ENCODE measurements at places on chromosomes 7 and 10. TPM values are rescaled to one million over a fixed set of nuclear protein-coding genes. Genes with fewer than 3 reads are reported as not detected.

GRCh38 chr7:25485026-25485425 is 256.7 kb upstream of the NPVF start:
- no peaks in the 10 kb centered on the region for H3K4me1 ChIP-seq
- no peaks in the 10 kb centered on the region for H3K27me3 ChIP-seq
- H3K4me3 ChIP-seq: no peak overlapping the region

- H3K4me1 ChIP-seq: peaks cover 13% of the 10 kb centered on the region
- H3K27ac ChIP-seq: no peak overlapping the region
- H3K4me3 ChIP-seq: no peak overlapping the region
- DNase-seq: no peak
Measured at GRCh38 chr10:97774811-97775294, 3.1 kb upstream of the SFRP5 start.

GRCh38 chr7:106486331-106486730 is 174.6 kb downstream of the CCDC71L start:
- H3K27me3 ChIP-seq: peaks cover 23% of the 10 kb centered on the region
- H3K27ac ChIP-seq: no peak overlapping the region
- no peak for DNase-seq

GRCh38 chr7:14762561-14762960 is 140.0 kb downstream of the DGKB start:
- no peaks in the 10 kb centered on the region for H3K4me1 ChIP-seq
- no peaks in the 10 kb centered on the region for H3K27me3 ChIP-seq
- no peaks in the 10 kb centered on the region for H3K36me3 ChIP-seq
- H3K27ac ChIP-seq: no peak overlapping the region
- no peak for DNase-seq

DNA sequence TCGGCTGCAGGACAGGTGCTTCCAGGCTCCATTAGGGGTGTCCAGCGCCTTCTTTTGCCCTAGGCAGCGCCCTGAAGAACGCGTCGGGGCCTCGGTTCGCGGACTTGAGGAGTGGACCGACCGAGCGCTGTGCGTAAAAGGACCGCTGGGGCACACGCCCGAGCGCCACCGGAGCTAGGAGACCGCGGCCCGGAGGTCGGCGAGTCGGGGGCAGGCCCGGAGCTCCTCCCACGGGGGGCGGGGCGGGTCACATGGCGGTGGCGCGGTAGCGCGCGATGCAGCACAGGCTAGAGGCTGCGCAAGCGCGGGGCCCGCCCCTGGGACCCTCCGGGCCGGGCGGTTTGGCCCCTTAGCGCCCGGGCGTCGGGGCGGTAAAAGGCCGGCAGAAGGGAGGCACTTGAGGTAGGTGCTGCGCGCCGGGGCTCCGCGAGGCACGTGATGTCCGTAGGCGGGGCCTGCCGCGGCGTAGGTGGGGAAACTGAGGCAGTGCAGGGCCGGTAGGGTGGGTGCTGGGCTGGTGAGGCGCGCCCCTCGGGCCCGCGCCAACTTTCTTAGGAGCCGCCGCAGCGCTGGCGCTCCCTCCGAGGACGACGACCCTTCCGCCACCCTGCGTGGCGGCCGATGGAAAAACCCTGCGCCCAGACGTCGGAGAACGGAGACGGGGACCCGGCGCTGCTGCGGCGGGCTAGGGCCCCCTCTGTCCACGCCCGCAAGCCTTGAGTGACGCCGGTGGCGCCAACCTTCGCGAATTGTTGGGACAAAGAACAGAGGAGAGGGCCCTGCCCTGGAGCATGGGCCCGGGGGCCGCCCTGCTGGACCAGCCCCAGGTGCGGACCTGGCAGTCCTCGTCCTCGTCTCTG is at the start of gene PRXL2A:
Gene PRXL2A (plus strand): TSS at position 310 of the 860 bp plus-strand sequence. CDS start 11,917 bp downstream, outside the sequence.
- H3K4me3 ChIP-seq: peak within 1 kb of the TSS; percentile 89
- peak within 1 kb of the TSS; percentile 60 for H3K27ac ChIP-seq
- DNase-seq: peak; percentile 85
- H3K4me1 ChIP-seq: peaks cover 30% of the 10 kb centered on the region

- H3K27ac ChIP-seq: peak overlapping the region; percentile 7
- H3K27me3 ChIP-seq: peaks cover 57% of the 10 kb centered on the region
- no peak for DNase-seq
- H3K4me1 ChIP-seq: peaks cover 11% of the 10 kb centered on the region
Measured at GRCh38 chr10:75410132-75411005, 8.8 kb upstream of the ZNF503 start.

DNA sequence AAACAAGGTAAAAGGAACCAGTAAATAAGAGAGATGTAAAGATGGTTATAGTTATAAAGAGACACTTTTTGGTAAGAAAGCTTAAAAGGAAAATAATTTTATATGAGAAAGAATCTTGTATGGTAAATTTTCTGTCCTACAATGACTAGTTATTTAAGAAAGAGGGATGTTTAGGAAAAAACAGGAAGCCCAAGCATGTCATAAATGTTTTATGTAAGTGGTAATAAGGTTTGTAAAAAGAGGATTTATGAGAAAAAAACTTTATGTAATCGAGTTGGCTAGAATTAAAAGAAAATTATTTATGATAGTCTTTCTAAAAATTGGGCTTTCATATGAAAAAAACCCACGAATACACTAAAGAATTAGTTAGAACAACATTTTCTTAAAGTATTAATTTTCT is 34.2 kb upstream of the CREB3L2 start:
- H3K27me3 ChIP-seq: peaks cover 20% of the 10 kb centered on the region
- H3K36me3 ChIP-seq: peaks cover 5% of the 10 kb centered on the region
- no peaks in the 10 kb centered on the region for H3K4me1 ChIP-seq
- no peak for DNase-seq
- H3K4me3 ChIP-seq: no peak overlapping the region
- H3K27ac ChIP-seq: no peak overlapping the region

DNA sequence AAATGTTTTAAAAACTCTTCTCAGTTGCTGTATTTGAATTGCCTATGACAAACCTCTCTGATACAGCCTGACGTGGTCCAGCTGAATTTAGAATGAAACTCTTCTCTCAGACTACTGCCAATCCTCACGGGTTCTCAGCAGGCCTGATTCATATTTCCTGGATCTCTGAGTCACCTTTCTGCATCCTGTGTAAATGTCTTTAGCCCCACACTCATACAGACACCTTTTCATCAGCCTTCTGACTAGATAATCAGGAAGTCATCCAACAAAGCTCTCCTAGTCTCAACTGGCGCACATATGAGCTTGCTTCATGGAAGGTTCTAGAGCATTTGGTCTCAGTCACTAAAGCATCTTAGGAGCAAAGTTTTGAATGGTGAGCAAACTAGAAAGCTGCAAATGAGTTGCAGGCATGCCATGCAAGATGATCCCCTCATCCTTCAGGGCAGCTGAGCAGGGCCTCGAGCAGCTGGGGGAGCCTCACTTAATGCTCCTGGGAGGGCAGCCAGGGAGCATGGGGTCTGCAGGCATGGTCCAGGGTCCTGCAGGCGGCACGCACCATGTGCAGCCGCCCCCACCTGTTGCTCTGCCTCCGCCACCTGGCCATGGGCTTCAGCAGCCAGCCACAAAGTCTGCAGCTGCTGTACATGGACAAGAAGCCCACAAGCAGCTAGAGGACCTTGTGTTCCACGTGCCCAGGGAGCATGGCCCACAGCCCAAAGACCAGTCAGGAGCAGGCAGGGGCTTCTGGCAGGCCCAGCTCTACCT is 182.8 kb downstream of the ARHGAP12 start:
- H3K4me3 ChIP-seq: no peak overlapping the region
- peak; percentile 84 for DNase-seq
- no peaks in the 10 kb centered on the region for H3K27me3 ChIP-seq
- peaks cover 47% of the 10 kb centered on the region for H3K4me1 ChIP-seq

GRCh38 chr10:70494536-70494935 is 16.0 kb downstream of the PALD1 start:
- H3K4me1 ChIP-seq: peaks cover 15% of the 10 kb centered on the region
- H3K27me3 ChIP-seq: no peaks in the 10 kb centered on the region
- no peak overlapping the region for H3K27ac ChIP-seq
- peak; percentile 66 for DNase-seq

DNA sequence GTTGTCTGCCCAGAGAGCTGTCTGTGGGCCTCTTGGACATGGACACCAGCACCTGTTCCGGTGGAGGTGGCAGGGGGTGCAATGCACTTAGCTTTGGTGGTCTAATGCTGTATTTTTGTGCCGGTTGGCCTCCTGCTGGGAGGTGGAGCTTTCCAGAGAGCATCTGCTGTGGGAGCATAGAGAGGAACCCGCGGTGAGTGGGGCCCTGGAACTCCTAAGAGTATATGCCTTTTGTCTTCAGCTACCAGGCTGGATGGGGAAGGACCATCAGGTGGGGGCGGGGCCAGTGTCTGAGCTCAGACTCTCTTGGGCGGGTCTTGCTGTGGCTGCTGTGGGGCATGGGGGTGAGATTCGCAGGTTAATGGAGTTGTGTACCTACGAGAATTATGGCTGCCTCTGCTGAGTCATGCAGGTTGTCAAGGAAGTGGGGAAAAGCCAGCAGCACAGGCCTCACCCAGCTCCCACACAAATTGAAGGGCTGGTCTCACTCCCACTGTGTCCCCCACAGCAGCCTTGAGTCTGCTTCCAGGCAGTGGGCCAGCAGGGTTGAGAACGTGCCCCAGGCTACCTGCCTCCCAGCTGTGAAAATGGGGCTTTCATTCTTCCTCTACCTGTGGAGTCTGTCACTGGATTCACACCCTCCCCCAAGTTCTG is 29.0 kb downstream of the JAKMIP3 start:
- DNase-seq: no peak
- H3K27ac ChIP-seq: no peak overlapping the region
- peaks cover 39% of the 10 kb centered on the region for H3K27me3 ChIP-seq
- H3K4me1 ChIP-seq: no peaks in the 10 kb centered on the region
- no peak overlapping the region for H3K4me3 ChIP-seq

DNA sequence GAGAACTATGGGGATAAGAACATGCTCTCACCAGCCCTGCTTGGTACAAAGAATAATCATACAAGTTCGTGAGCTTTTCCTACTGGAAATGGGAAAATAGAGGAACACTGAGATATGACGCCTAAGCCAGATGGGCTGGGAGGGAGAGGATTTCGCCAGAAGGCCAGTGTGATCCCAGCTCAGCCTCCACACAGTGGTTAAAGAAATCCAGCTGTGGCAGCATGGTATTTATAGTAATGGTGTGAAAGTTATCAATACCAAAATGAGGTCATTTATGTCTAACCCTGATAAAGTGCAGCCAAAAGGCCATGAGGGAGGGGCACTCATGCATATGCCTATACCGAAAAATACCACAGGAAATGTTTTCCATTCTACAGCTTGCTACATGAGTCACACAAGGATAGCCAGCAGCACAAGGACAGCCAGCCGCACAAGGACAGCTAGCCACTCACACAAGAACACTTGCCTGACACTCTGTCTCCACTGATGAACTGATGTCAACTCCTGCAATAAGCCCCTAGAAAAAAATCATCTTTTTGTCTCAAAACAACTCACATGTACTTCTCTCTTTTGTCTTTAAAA is 49.4 kb downstream of the FRMPD2 start:
- no peak overlapping the region for H3K4me3 ChIP-seq
- no peak overlapping the region for H3K27ac ChIP-seq
- no peaks in the 10 kb centered on the region for H3K4me1 ChIP-seq
- peaks cover 16% of the 10 kb centered on the region for H3K27me3 ChIP-seq
- H3K36me3 ChIP-seq: no peaks in the 10 kb centered on the region

Gene PIP
- total RNA-seq: not detected

Gene LRCH4
- 78.0 TPM for total RNA-seq

Gene EZH2
- total RNA-seq: 132 TPM

Gene CWF19L1
- 35.3 TPM for total RNA-seq

Gene CALCR
- total RNA-seq: not detected

Gene TACC2
- total RNA-seq: not detected

Gene DNMBP
- 2.2 TPM for total RNA-seq

Gene INSYN2A
- total RNA-seq: not detected
